Neural progenitor cell (in vitro differentiated cells): ENCODE measurements at places on chromosomes 1 and 21. TPM values are rescaled to one million over a fixed set of nuclear protein-coding genes. Genes with fewer than 3 reads are reported as not detected.

The OR6N1 gene
- not detected in 2 replicates for total RNA-seq

GRCh38 chr1:76677416-76678405, 189.6 kb upstream of the ST6GALNAC5 start:
- DNase-seq = no peak

The IFI44L gene
- total RNA-seq = not detected in 2 replicates

- DNase-seq = no peak
Observed at GRCh38 chr1:33258788-33259274, 2.5 kb downstream of the ZNF362 start.

DNA sequence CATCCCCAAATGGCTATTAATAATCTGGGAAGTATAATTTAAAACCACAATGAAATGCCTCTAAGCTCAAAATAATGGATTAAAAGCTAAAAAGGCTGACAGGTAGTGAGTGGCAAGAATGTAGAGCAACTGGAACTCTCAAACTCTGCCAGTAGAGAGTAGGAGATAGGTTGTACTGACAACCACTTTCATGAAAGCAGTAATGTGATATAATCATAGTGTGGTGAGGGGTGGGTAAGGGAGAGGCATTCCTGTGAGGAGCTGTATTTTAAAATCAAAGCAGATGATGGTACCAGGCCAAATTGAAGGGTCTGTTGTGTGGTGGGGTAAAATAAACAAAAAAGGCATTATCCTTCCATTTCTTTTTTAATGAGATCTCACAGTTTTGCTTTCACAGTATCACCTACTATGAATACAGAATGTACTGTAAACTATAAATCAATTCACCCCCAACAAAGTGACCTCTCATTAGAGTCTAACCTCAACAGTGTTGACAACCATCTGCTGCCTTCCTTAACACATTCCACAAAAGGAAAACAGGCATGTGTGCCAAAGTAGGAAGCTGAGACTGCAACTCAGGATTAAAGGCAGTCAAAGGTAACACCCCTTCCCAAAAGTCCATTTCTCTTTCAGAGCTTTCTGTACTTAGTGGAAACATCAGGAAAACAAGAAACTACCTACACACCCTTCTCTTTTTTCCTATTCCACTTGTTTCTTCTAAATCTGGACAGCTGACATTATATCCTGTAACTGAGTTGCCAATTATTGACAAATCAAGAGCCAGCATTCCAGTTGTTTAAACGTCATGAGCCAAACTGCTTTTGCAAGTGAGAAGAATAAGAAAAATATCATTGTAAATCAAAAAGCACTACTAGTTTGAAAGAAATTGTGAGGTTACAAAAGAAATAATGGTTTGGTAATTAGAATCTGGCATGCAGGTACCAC, 130.8 kb downstream of the FAF1 start:
- DNase-seq = no peak

- no peak for DNase-seq
Observed at GRCh38 chr1:231194843-231195516, 33.1 kb downstream of the TRIM67 start.

- DNase-seq = no peak
Observed at GRCh38 chr1:64687725-64688327, 57.0 kb upstream of the RAVER2 start.

GRCh38 chr1:190658907-190659306, 181.2 kb upstream of the BRINP3 start:
- DNase-seq = no peak
